ENCODE measurements at places on chromosomes 11 and 22. TPM values are rescaled to one million over a fixed set of nuclear protein-coding genes. Genes with fewer than 3 reads are reported as not detected.
A peak's percentile ranks its signal among the peaks of the same experiment; 100 is the strongest.

Gene GRM5
- not detected for polyA plus RNA-seq

DNA sequence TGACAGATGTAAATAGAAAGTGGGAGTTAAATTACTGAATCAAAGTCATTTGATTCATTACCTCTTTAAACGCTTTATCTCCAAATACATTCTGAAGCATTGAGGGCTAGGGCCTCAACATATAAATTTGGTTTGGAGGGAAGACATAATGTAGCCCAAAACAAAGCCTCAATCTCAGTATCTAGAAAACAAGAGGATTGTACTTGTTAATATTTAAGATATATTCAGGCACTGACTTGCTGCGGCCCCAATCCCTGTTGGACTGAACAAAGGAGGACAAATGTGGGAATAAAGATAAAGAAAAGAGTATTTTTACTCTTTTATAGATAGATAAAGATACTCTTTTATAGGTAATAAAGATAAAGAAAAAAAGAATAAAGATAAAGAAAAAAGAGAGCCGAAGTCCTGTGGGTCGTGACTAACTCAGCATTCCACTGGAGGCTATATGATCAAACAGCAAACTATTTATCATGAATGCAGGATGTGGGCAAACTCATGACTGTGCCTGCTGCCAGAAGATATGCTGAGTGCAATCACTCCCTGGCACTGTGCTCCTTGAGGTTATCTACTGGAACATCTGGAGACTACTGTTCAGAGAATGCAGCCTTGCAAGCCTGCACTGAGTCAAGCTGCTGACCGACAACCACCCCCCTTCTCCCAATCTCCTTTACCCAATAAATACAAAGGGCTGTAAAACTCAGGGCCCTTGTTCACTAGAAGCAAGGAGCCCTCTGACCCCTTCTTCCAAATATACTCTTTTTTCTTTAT lies 6.9 kb downstream of the OR10V1 start:
- peaks cover 41% of the 10 kb centered on the region for H3K4me1 ChIP-seq
- DNase-seq, result peak; percentile 88
- H3K36me3 ChIP-seq, result no peaks in the 10 kb centered on the region

DNA sequence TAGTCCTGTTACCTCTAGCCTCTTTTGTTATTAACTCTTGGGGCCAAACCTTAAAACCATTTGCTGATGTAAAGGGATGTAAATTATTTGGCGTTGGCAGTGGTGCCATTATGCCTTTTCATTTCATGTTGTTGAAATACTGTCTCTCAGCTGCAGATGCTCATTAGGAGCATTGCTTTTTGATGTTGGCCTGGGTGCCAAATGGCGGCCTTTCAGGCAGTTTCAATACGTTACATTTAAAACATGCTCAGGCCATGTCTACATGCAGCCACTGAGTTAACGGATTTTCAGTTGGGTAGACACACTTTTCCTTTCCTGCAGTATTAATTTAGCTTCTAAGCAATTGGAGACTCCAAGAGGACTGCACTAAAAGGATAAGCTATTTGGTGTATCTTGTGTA lies 5.3 kb downstream of the NCAM1 start:
- H3K4me1 ChIP-seq, result peaks cover 4% of the 10 kb centered on the region
- H3K27ac ChIP-seq, result no peak overlapping the region
- no peak for DNase-seq
- H3K36me3 ChIP-seq, result no peaks in the 10 kb centered on the region
- H3K4me3 ChIP-seq, result no peak overlapping the region

DNA sequence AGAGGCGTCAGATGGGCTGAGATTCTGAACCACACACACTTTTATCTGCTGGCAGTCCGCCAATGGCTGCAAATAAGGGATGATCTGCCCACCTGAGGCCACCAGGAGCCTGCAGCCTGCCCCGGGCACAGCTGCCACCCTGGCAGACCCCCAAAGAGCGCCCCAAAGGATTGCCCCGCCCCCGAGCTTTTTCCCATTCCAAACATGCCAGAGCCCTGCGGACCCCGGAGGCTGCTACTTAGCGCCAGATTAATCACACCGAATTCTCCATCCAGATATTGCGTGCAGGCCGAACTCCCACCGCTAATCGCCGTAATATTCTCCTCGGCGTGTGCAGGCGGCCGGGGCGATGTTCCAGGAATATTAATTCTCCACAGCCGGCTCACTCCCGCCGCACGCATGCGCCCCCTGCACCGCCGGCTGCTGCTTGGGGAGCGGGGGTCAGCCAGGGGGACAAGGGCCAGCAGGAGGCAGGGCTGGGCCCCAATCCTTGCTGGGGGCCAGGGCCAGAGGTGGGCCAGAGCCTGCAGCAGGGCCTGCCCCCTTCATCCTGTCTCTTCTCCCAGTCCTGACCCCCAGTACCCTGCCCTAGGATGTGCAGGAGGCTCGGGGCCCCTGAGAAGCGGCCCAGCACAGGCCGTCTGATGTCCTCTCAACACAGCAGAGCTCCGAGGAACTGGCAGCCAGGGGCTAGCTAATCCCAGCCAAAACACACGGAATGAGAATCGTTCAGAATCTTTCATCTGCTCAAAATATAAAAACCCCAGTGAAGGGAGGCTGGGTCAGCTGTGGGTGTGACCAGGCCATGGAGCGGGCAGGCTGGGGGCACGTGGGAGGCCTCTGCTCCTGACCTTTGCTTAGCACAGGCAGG lies 19.5 kb upstream of the TCF20 start:
- H3K4me1 ChIP-seq, result peaks cover 11% of the 10 kb centered on the region
- no peaks in the 10 kb centered on the region for H3K36me3 ChIP-seq
- DNase-seq, result no peak
- H3K27ac ChIP-seq, result no peak overlapping the region

GRCh38 chr11:32713496-32713895 lies 81.0 kb downstream of the CCDC73 start:
- no peak for DNase-seq
- no peaks in the 10 kb centered on the region for H3K4me1 ChIP-seq
- H3K27ac ChIP-seq, result no peak overlapping the region
- no peaks in the 10 kb centered on the region for H3K36me3 ChIP-seq
- H3K27me3 ChIP-seq, result no peaks in the 10 kb centered on the region
- no peak overlapping the region for H3K4me3 ChIP-seq

Gene FOLR2
- polyA plus RNA-seq, result not detected

- H3K4me1 ChIP-seq, result peaks cover 14% of the 10 kb centered on the region
- DNase-seq, result no peak
- H3K36me3 ChIP-seq, result no peaks in the 10 kb centered on the region
- no peaks in the 10 kb centered on the region for H3K27me3 ChIP-seq
Observed at GRCh38 chr11:68328374-68329091, 16.1 kb downstream of the LRP5 start.

Gene ACR
- polyA plus RNA-seq, result not detected

Measured in keratinocyte (primary cell).